ENCODE measurements at places on chromosomes 1 and 21.

DNA sequence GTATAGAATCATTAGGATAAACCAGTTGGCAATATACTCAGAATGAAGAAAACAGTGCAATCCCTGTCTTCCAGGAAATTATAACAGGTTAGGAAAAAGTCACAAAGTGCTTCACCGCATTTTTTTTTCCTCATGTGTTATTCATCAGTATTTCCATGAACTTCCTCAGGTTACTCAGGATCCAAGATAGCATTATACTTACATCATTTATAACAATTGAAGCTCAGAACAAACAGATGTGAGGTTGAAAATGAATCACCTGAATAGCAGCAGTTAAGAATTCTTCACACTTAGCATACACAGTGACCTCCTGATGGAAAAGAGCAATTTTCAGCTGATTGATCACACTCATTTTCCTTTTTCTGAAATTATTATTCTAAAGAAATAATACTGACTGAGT, 1040.7 kb upstream of the B3GALT2 start:
- DNase-seq: no peak

GRCh38 chr1:229675396-229675795, 49.3 kb downstream of the URB2 start:
- DNase-seq: no peak

DNA sequence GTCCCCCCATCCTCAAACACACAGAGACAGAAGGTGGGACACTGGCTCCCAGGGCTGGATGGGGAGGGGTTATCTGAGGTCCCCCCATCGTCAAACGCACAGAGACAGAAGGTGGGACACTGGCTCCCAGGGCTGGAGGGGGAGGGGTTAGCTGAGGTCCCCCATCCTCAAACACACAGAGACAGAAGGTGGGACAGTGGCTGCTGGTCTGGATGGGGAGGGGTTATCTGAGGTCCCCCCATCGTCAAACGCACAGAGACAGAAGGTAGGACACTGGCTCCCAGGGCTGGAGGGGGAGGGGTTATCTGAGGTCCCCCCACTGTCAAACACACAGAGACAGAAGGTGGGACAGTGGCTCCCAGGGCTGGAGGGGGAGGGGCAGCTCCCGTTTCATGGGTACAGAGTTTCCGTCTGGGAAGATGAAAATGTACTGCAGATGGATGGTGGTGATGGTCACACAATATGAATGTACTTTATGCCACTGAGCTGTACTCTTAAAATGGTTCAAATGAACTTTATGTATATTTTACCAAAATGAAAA, 69.2 kb downstream of the SCCPDH start:
- no peak for DNase-seq

GRCh38 chr1:34885405-34886247, 26.1 kb upstream of the SMIM12 start:
- no peak for DNase-seq

GRCh38 chr1:232878086-232878485, 72.3 kb upstream of the NTPCR start:
- DNase-seq: no peak

GRCh38 chr1:209732725-209733124, 23.1 kb upstream of the TRAF3IP3 start:
- no peak for DNase-seq

DNA sequence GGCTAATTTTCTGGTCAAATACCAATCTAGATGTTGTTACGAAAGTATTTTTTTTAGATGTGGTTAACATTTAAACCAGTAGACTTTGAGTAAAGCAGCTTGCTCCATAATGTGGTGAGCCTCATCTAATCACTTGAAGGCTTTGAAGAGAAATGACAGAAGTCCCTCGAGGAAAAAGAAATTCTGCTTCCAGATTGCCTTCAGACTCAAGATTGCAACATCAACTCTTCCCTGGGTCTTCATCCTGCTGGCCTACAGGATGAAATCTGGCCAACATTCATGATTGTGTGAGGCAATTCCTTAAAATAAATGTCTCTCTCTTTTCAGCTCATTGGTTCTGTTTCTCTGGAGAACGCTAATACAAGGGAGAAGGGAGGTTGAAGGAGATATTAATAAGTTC, 32.5 kb upstream of the SSX2IP start:
- DNase-seq: no peak

GRCh38 chr1:183318433-183318832, 99.7 kb downstream of the NMNAT2 start:
- no peak for DNase-seq

- DNase-seq: no peak
Measured at GRCh38 chr1:153444078-153444477, 16.4 kb downstream of the S100A7 start.

DNA sequence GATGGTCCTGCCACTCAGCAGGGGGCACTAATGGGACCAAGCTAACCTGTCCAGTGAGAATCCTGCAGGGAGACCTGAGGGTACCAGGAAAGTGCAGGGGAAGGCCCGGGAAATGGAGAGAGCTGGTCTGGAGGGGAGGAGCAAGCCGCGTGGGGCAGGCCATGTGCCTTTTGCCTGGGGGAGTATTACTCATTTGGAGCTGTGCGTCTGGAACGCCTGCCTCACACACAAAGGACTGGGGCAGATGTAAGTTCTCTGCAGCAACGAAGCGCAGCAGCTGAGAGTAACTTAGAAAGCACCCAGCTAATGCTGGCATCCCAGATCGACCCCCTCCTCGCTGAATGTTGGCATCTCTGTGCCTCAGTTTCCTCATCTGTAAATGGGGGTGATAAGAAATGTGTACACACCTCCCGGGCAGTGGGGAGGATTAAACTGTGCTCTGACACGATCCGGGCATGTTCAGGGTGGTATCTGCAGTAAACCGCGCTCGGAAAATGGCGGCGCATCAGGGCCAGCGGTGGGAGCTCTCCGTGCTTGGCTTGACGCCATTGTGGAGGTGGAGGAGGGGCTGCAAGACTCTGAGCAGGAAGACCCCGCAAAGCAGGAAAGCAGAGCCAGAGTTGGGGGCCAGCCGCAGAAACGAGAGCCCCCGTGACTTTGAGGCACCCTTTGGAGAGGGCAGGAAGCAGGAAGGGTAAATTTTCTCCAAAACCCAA, 212.5 kb downstream of the NPHP4 start:
- DNase-seq: no peak

- peak; percentile 79 for DNase-seq
Measured at GRCh38 chr1:210464519-210465039, 135.9 kb downstream of the HHAT start.

DNA sequence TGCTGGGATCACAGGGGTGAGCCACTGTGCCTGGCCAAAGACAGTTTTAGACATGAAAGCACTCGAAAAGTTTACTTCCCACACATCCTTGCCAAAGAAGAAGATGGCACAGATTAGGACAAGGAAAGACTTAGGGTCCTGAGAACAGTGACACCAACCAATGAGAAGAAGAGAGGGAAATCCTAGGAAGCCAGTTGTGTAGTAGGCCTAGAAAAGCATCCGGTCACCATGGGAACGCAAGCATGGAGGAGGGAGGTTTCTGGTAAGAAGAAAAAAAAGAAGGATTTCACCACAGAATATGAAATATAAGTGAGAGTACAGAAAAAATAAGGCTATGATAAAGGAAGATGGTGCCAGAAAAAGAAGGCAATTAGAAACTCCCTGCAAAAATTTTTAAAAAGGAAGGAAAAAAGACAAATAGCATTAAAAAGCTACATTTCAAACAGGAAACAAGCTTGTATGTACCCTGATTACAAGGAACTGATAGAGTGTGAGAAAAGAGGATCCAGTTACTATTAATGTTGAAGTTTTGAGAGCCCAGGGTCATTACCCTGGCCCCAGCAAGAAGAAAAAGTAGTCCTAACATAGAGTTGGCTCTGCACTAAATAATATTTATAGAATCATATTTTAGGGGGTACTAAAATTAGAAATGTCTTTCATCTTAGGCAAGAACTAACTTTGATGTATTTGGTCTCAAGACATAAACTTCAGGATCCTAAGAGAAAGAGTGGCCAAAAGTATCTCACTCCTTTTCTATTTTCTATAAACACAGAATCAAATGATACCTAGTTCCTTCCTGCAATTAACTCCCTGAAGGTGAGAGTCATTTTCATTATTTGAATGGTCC, 16.1 kb downstream of the DIPK1A start:
- no peak for DNase-seq

DNA sequence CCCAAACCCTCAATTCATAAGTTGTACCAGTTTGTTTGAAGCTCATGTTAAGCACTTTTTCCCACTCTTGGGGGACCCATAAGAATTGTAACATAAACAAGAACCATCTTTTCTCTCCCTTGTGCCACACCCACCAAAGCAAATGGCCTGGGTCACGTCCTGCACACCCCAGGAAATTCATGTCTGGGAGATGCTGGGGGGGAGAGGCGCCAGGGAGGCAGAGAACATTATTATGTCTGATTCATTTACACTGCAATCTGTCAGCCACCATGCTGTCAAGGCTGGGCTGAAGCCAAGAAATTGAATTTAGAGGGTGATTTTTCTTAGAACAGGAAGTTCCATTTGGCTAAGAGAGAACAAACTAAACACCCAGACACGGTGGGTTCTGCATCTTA, 37.2 kb upstream of the IPO9 start:
- DNase-seq: no peak

- no peak for DNase-seq
Measured at GRCh38 chr1:48898894-48899293, 122.2 kb upstream of the BEND5 start.

DNA sequence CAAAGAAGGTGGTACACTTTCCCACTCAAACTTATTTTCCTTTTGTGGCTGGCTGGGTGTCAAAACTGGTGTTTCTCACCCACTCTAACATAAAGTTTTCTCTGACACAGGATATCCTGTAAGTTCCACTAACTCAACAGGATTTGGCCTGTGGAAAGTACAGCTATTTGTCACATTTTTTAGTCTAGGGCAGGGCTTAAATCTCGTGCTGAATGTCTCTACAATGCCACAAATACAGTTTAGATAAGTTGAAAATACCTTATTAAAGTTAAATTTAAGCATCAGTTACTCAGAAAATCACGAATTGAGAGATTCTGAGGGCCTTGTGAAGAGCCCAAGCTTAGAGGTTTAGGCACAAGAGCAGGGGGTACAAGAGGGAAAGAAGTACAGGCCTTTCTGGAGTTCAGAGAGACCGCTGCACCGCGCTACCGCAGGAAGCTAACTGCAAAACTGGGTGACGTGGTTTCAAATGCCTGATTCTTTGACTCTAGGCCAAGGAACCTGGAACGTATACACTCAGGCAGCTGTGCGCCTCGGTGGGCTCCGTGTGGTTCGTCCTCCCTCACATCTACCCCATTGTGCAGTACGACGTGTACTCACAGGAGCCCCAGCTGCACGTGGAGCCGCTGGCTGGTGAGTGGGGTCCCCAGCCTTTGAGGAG, 23.4 kb upstream of the PWP2 start:
- DNase-seq: no peak

GRCh38 chr1:176656257-176656995, 193.5 kb downstream of the PAPPA2 start:
- DNase-seq: no peak

- DNase-seq: no peak
Measured at GRCh38 chr1:43879996-43880395, 53.6 kb upstream of the ARTN start.

- DNase-seq: no peak
Measured at GRCh38 chr1:199085903-199086302, 447.1 kb downstream of the PTPRC start.

- DNase-seq: no peak
Measured at GRCh38 chr1:228861832-228862180, 126.5 kb downstream of the RHOU start.

DNA sequence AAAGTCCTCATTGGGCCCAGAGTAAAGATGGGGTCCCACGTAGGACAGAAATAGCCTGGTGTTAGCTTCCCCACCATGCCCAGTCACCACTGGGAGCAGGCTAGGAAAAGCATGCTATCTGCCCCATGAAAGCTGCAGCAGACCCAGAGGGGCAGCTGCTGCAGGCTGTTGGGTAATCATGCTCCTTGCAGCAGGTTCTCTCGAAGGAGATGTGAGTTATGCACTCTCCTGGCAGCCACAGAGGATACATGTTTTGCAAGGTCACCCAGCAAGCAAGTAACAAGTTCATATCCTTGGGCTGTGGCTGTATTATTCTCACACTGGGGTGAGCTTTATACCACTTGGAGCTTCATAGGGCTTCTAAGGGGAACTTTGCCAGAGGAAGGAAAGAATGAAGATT, 9.1 kb upstream of the HEYL start:
- no peak for DNase-seq

GRCh38 chr1:48643193-48643592, 133.5 kb downstream of the BEND5 start:
- DNase-seq: no peak

- no peak for DNase-seq
Measured at GRCh38 chr1:46677339-46677738, 5.7 kb downstream of the TEX38 start.

DNA sequence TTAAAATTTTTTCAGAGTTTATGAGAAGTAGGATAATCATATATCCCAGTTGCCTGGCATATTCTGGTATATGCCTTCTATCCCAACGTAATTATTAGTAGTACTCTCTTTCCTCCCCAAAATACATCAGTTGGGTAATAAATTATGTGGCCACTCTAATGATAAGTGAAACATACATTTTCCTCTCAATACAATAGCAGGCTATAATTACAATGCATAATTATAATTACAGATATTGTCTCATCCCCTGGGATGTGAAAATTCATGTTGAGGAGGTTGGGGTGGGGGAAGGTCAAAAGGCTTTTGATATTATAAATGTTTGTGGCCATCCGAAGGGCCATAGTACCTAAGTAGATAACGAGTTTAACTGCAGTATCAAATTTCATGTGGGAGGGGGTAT, 277.1 kb downstream of the ST6GALNAC3 start:
- no peak for DNase-seq

- no peak for DNase-seq
Measured at GRCh38 chr21:18959817-18960216, 556.2 kb upstream of the TMPRSS15 start.

GRCh38 chr1:57431400-57431799, 7.5 kb upstream of the DAB1 start:
- no peak for DNase-seq

DNA sequence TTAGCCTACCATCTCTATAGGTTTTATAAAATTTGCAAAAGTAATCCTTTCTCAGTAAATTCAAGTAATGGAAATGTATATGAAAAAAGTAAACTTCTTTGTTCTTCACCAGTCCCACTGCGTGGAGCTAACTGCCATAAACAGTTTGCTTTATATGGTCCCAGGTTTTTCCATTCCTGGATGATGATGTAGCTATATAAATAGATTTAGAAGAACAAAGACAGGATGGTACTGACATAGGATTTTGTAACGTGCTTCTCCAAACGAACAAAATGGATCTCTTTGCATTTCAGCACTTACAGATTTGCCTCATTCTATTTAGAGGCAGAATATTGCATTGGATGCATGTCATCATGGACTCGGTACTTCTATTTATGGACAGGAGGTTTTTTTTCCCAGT, 57.3 kb downstream of the SMYD2 start:
- DNase-seq: no peak

Measured in NCI-H1092 (cell line).